Activated CD8-positive, alpha-beta T cell treated with anti-CD3 and anti-CD28 coated beads, Interleukin-2, amount 10 ng/mL, durations not matched to agents 7 days and 5 days (primary cell): ENCODE measurements at places on chromosomes 5 and 9. TPM values are rescaled to one million over a fixed set of nuclear protein-coding genes. Genes with fewer than 3 reads are reported as not detected.

The SPINK4 gene
- total RNA-seq: not detected

The C6 gene
- not detected for total RNA-seq

The JMY gene
- 2.1 TPM for total RNA-seq

- H3K27ac ChIP-seq: no peak overlapping the region
- no peak overlapping the region for H3K4me3 ChIP-seq
- no peaks in the 10 kb centered on the region for H3K36me3 ChIP-seq
- no peaks in the 10 kb centered on the region for H3K4me1 ChIP-seq
Observed at GRCh38 chr5:68662804-68663307, 431.0 kb upstream of the SLC30A5 start.

GRCh38 chr5:136375920-136376319 lies 10.6 kb upstream of the TRPC7 start:
- H3K4me3 ChIP-seq: no peak overlapping the region
- no peaks in the 10 kb centered on the region for H3K36me3 ChIP-seq
- no peak for DNase-seq
- no peaks in the 10 kb centered on the region for H3K4me1 ChIP-seq

- no peak overlapping the region for H3K27ac ChIP-seq
- no peaks in the 10 kb centered on the region for H3K36me3 ChIP-seq
- no peaks in the 10 kb centered on the region for H3K4me1 ChIP-seq
- no peaks in the 10 kb centered on the region for H3K27me3 ChIP-seq
- no peak for DNase-seq
Observed at GRCh38 chr5:171122372-171122771, 186.7 kb upstream of the TLX3 start.

DNA sequence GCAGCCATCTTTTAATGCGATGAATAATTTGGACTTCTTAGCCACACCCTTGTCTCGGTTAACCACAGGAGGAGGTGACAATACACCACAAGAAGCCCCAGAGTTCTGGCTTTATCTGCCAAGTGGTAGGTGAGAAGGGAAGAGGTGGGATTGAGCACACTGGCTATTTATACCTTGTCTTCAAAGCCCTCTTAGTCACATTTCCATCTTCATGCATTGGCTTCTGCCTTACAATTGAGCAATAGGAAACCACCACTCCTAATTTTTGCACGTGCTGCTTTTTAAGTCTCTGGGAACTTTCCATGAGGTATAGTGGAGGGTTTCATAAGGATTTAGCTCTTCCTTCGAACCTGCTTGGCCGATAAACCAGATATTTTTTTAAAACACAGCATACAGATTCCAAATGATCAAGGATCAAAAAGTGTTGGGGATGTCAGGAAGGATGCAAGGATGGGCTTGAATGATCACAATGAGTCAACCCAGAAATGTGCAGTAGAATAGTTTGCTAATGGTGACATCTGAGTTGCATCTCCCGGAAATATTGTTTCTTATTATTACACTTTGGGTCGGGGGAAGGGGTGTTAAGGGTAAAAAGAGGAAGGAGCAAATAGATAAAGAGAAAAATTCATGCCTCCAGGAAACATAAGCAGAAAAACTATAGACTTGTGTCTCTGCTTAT lies 25.5 kb downstream of the PLAC8L1 start:
- H3K36me3 ChIP-seq: no peaks in the 10 kb centered on the region
- peak; percentile 40 for DNase-seq
- H3K4me1 ChIP-seq: peaks cover 11% of the 10 kb centered on the region
- no peak overlapping the region for H3K4me3 ChIP-seq

GRCh38 chr9:13787234-13787833 lies 507.8 kb upstream of the MPDZ start:
- H3K27ac ChIP-seq: no peak overlapping the region
- H3K27me3 ChIP-seq: no peaks in the 10 kb centered on the region
- H3K36me3 ChIP-seq: no peaks in the 10 kb centered on the region
- H3K4me3 ChIP-seq: no peak overlapping the region
- no peak for DNase-seq

DNA sequence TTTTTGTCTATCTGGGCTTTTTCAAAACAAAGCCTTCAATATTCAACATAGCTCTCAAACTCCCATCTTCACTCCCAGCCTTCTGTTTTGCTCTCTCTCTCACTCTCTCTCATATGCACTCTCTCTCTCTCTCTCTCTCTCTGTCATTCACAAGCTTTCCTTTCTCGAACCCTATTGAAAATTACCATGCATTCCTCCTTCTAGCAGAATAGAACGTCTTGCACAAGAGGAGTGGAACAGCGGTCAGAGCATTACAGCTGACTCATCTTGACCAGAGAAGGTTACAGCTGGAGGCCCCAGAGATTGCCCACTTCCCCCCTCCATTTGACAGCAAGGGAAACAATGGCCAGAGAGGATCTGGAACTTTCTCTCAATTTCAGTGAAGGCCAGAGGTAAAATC lies 51.0 kb upstream of the LIFR start:
- DNase-seq: no peak
- no peak overlapping the region for H3K4me3 ChIP-seq
- peaks cover 9% of the 10 kb centered on the region for H3K27me3 ChIP-seq

- peaks cover 3% of the 10 kb centered on the region for H3K27me3 ChIP-seq
- no peaks in the 10 kb centered on the region for H3K4me1 ChIP-seq
- no peak for DNase-seq
Observed at GRCh38 chr5:180214870-180215770, 6.1 kb upstream of the RASGEF1C start.

- H3K27me3 ChIP-seq: peaks cover 1% of the 10 kb centered on the region
- H3K36me3 ChIP-seq: peaks cover 2% of the 10 kb centered on the region
- H3K27ac ChIP-seq: peak overlapping the region; percentile 86
- peak; percentile 65 for DNase-seq
- peaks cover 17% of the 10 kb centered on the region for H3K4me1 ChIP-seq
Observed at GRCh38 chr9:128142061-128142460, 7.2 kb upstream of the LCN2 start.
